Urinary bladder (tissue), 4 donors: ENCODE measurements at places on chromosomes 3 and 15. TPM values are rescaled to one million over a fixed set of nuclear protein-coding genes. Genes with fewer than 3 reads are reported as not detected.

GRCh38 chr3:37542772-37543449 lies 318.8 kb upstream of the CTDSPL start:
- DNase-seq: no peak

- DNase-seq: no peak
Measured at GRCh38 chr3:12155264-12155663, 3.4 kb downstream of the TIMP4 start.

- no peak for DNase-seq
Measured at GRCh38 chr3:65406470-65406869, 632.2 kb downstream of the MAGI1 start.

Gene TBC1D2B
- polyA plus RNA-seq: 31.6 TPM

Gene DLEC1
- 0.29 TPM for polyA plus RNA-seq
